ENCODE measurements at places on chromosomes 4 and X.
A peak's percentile ranks its signal among the peaks of the same experiment; 100 is the strongest.

- no peak for DNase-seq
Observed at GRCh38 chr4:6854098-6854744, 55.4 kb upstream of the TBC1D14 start.

DNA sequence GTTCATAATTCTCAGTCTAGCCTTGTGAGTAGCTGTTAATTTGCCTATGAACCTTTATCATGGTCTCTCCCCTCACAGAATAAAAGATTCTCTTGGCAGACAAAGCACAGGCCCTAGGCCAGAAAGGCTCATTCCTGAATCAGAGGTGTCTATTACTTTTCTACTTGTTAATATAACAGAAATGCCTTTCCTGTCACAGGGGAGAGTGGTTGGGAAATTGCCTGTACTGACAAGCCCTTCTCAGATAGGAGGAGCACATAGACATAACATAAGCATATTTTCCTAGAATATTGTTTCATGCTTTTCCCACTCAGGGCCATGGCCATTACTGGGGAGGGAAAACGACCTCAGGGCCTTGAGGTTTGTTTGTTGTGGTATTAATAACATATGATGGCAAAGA is 308.3 kb downstream of the BMPR1B start:
- no peak for DNase-seq

GRCh38 chr4:85399270-85399669 is 75.7 kb upstream of the ARHGAP24 start:
- DNase-seq: no peak

DNA sequence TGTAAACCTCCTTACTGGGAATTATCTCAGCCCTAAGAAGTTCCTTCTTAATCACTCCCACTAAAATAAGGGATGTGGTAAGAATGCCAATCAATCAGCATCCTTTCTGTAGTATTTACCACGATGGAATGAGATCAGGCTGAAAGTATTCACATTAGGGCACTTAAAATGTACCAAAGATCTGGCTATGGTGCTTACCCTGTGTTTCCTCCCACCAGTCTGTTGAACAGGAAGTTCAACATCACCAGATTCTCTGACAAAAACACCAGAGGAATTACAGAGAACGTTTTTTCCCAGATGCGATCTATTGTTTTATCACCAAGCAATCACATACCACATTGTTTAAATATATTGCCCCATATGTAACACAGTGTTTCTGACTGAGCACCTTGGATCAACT is 2.1 kb upstream of the CLCN3 start:
- no peak for DNase-seq

- DNase-seq: no peak
Observed at GRCh38 chrX:41377624-41378023, 43.7 kb downstream of the DDX3X start.

DNA sequence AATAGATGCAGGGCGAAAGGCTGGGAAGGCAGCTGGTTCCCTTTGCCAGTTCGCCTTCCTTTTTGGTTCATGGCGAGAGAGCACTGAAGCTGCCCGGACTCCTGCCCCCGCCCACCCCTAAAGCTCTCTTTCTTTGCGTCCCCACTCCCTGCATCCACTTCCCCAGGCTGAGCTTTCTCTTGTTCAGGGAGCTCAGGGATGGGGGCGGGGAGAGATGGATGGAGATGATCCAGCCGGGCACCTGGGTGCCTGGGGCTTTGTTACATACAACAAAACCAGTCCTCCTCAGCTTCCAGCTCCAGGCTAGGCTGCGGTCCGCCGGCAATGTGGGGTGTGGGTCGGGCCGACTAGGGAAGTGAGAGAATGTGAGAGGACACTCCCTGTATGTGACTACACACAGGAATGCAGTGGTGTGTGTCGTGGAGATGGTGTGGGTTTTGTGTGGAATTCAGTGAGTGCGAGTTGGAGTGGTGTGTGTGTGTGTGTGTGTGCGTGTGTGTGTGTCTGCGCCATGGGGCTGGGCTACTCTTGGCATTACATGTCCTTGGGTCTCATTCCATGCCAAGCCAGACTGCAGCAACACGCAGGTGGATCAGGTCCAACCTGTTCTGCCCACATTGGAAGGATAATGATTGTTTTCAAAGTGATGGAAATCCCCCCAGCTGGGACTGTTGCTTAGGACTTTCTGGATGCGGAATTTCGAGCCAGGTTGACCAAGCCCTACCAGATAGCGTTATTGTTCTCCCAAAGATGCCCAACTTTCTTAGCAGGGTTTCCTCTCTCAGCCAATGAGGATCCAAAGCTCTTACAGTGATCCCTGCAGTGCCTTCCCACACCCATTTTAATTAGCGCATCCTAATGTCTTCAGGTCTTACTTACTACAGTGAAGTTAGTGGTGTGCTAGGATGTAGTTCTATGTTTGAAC is 149.4 kb upstream of the CHRDL1 start:
- no peak for DNase-seq

DNA sequence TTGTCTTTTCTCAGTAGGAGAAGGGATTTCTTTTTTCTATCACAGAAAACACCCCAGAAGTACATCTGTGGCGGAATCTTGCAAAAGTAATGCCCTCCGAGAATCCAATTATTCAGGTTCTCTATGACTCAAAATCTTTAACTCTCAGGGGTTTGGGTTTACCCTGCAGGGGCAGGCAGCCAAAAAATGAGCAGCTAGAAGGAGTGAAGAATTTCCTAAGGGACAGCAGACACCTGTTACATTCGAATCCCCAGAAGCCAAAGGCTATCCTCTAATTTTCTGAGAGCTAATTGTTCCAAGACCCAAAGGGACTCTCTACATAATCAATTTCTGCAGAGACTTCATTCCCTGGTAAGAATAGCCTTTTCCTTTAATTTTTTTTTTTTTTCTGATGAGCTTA is 27.5 kb upstream of the CBR4 start:
- DNase-seq: no peak

- DNase-seq: no peak
Observed at GRCh38 chr4:19095491-19096046, 1074.0 kb upstream of the LCORL start.

DNA sequence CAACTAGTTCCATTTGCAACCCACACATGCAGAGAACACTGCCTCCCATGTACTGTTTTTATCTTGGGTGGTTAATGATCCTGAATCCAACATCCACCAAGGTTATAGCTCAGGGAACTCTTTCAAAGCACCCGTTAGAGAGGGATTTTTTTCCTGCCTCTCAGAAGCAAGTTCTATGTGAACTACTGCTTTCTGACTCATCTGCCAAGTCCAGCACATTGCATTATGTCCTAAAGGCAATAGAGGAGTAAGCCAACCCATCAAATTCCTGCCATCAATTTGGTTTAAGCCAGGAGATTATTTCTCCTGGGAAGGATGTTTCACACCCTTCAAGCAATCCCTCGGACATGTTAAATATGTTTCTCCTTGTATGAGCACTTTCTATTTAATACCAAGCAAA is 334.5 kb downstream of the GASK1B start:
- DNase-seq: no peak

DNA sequence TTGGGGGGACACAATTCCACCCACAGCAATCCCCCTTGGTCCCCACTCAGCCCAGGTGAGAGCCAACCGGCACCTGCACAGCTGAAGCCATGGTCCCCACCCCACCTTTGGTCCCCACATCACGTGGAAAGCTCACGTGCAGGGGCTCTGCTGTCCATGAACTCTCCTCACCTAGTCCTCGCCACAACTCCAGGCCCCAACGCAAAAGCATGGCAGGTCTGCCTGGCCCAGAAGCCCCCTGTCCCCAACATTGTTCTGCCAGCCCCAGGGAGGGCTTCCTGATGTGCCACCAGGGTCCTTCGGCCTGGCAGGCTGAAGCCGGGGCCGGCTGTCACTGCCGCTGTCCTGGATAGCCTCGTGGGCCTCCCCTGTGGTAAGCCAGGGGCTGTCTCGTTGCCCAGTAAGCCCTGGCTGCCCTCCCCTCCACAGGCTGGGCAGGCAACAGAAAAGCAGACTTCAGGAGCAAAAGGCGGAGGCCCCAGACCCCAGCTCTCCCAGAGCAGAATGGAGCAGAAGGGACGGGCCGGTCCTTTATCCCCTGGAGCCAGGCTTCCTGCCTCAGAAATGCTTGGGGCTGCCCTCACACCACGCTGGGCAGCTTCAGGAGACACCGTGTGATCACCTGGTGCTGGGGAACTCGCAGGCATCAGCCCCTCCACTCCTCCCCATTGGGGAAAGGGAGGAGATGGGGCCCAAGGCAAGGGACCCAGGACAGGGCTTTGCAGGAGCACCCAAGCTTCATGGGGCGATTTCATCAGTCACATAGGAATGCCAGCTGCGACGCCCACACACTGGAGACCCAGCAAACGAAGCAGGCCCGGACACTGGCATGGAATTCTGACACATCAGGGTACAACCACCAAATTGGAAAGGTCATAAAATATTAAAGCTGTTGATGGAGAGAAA is 103.7 kb downstream of the ADRA2C start:
- peak; percentile 13 for DNase-seq

GRCh38 chrX:131704136-131704695 is 160.3 kb downstream of the OR13H1 start:
- DNase-seq: peak; percentile 84

- DNase-seq: no peak
Observed at GRCh38 chr4:76588274-76588673, 153.2 kb downstream of the SHROOM3 start.

DNA sequence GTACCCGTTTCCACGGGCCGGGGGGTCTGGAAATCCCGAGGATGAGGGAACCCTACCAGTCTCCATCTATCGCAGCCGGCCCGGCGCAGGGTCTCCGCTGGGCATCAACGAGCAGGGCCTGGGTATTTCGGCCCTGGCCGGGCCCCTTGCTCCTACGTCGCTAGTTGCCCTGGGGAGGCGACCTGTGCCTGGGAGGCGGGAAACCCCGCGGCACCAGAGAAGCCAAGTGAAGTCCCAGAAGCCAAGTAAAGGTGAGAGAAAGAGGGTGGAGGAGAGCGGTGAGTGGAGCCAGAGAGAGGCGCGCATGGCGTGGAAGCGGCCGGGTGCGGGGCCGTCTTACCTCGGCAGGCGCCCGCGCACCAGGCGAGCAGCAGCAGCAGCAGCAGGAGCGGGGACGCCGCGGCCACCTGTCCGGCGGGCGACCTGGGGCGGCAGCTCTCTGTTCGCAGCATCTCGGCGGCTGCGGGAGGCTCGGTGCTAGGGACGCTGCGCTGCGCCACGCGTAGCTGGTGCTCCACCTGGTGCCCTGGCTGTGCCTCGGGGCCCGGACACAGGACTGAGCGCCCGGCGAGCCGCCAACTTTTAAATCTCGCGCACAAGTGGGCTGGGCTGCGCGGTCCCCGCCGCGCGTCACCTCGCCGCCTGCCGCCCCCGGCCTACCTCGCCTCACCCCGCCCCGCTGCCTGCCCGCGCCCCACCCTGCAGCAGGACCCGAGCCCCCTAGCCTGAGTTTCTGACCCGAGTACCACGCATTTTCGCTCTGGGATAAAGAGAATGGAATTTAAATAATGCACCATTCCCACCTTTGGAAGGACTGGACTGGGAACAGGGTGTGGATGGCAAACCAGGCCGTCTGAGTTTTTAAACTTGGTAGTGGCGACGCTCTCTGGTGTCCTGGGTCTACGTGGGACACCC is at the start of gene NMU:
NMU (minus strand) TSS at position 558 of the 915 bp plus-strand sequence; CDS start at position 452, 106 bp downstream.
- peak; percentile 55 for DNase-seq
